ENCODE measurements at places on chromosomes 7 and 10.

DNA sequence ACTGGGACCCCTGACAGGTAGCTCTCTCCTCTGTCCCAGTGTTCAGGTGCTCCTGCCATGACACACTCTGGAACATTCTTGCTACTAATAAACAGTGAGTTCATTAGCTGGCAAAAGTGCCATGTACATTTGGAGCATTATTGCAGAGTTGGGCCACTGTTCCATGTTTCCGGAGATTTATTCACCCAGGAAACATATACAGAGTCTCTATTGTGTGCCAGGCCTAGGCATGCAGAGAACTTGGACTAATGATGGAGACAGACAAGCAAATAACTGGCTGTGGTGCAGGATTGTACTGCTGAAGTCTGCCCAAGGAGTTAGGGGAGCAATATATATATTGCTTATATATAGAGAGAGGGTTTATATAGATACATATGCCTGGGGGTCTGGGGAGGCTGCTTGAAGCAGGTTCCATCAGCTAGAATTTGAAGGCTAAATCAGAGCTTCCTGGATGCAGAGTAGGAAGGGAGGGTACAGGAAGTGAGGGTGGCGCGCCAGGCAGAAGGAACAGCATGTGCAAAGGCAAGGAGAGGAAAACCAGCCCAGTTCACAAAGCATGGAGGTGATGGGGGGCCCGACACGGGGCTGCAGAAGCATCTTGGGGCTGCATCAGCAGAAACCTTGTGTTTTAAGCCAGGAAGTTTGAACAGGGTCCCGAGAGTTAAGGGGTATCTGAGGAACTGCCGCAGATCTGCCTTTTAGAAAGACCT lies 22.7 kb upstream of the EEPD1 start:
- no peak for DNase-seq

DNA sequence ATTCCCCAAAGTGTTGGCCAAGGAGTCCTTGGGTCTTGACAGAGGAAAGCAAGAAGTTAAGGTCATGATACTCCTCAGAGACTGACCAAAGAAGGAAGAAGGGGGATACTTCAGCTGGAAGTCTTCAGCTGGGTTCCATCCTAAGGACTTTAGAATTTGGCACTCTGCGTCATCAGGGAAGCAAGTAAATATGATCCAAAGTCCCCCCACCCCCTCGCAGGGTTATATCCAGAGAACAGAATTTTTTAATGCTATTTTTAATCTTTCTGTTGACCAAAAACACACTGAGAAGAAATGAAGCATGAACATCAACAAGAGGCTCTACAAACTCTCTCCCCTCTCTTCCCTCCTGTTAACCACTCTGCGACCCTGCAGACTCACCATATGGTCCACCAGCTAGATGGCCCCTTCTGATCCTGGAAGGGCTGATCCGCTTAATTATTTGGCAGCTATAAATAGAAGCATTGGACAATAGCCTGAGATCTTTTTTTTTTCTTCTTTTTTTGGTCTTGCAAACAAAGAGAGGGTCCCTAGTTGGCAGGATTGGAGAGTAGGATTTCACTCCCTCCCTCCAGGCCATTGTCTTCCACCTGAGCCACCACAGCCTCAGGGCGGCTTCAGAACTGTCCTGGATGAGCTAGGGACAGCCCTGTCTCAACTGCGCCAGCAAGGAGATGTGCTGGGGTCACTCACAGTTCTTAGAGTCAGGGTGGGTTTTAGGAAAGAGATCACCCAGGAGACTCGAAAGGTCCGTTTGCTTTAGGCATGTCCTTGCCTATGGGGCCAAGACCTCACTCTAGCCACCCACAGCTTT lies 196.0 kb downstream of the KCNMA1 start:
- no peak for DNase-seq

DNA sequence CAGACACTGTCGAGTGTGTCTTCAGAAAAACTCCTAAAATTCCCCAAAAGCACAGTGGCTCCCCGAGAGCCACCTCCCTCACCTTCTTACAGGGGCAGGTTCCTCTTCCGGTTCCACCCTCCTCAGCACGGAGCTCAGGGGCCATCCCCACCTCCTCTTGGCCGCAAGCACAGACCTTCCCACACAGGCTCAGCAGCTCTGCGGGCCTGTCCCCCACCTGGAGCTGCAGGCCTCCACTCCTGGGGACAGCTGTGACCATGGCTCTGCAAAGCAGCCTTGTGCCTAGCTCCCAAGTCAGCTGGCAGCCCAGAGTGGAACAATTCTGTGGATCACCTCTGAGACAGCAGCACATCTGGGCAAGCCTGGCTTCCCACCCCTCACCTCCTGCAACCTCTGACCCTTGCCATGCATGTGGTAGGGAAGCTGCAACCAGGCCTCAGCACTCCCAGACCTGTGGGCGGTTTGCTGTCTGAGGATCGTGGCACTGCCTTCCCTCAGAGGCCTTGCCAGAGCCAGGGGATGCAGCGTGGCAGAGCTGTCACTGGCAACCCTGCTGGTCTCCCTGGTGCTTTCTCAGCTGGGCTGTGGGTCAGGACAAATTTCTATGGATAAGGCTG lies 79.7 kb downstream of the ALOX5 start:
- no peak for DNase-seq

- DNase-seq: no peak
Observed at GRCh38 chr10:123781324-123781900, 110.2 kb downstream of the CPXM2 start.

- no peak for DNase-seq
Observed at GRCh38 chr10:77560471-77560870, 77.1 kb downstream of the KCNMA1 start.

DNA sequence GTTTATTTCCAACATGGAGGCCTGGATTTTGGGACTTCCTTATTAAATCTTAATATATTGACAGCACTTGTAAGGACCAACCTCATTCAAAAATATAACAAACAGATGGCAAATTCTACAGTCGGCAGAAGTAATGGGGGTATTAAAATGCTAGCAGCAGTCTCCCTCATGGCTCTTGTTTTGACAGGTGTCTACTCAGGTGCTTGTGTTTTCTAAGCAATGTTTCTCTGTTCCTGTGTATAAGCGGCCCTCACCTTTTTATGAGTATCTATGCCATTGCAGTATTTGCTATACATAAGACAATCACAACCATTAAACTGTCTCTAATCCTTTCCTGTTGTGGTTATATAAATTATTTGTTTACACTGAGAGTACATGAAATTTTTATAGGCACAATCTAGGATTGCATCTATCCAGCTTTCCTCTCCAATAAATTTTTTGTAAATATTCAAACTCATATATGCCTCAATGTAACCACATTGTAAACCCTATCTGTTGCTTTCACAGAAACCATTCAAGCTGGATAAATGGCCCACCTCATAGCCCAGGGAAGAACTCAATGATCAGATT lies 65.4 kb upstream of the LRRTM3 start:
- peak; percentile 3 for DNase-seq

DNA sequence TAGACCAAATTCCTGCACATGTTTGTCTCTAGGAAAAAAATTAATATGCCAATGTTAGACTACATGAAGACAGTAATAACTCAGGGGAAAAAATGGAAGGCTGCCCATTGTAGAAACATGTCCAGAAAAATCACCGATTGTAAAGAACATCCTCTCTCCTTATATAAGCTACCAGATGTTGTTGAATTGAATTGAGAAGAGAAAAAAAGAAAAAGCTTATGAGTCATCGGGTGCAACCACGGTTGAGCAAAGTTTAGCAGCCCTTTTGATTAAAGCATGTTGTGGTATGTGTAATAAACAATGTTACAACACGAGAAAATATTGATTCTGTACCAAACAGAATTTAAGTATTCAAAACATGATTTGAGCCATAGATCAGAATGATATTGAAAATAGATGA lies 102.3 kb upstream of the ARHGAP21 start:
- no peak for DNase-seq
